ENCODE measurements at places on chromosomes 11 and 22.

- peak; percentile 12 for DNase-seq
These were observed 32.8 kb downstream of the PITPNB start for GRCh38 chr22:27885977-27886842.

DNA sequence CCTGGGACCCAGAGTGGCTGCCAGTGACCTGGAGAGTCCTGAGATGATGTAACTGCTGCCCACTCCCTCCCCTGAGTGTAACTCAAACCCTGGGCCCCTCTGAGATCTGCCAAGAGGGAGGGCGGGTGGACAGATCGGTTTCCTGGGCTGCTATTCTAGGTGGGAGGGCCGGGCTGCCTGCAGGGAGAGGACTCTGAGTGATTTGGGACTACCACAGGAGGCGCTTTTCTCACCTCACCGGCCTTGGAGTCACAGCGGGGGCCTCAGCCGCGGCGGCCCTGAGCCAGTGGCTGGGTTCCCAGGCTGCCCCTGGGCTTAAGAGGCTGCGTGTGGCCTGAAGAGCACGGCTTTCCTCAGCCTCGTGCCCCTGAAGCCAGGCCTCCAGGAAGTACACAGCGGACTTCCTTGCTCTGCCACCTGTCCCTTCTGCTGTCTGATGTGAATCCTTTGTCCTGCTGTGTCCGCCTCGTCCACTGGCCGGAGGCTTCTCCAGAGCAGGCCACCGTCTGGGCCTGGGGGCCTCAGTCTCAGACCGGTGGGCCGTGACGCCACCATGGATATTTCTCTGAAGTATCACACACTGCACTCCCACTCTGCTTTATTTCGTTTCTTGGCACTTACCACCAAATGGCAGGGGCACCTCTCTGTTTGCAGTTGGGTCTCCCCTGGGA is 11.5 kb downstream of the RELT start:
- no peak for DNase-seq

GRCh38 chr22:26648011-26648497 is 9.3 kb upstream of the MIAT start:
- DNase-seq = peak; percentile 99

DNA sequence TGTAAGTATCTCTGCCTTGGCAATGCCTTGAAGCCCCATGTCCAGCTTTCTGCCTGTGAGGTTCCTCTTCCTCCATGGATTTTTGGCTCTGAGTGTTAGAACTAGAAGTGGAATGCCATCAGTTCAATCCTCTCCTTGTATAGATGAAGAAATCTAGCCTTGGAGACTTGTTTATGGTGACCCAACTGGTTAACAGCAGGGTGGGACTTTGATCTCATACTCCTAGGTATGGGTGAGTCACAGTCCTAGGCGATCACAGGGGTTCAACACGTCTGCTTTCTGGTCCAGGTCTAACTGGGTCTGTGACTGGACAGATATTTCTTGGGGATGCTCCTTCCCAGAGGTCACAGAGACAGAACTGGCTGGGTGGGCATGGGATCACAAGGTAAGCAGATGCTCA is 9.2 kb upstream of the MTFP1 start:
- no peak for DNase-seq

DNA sequence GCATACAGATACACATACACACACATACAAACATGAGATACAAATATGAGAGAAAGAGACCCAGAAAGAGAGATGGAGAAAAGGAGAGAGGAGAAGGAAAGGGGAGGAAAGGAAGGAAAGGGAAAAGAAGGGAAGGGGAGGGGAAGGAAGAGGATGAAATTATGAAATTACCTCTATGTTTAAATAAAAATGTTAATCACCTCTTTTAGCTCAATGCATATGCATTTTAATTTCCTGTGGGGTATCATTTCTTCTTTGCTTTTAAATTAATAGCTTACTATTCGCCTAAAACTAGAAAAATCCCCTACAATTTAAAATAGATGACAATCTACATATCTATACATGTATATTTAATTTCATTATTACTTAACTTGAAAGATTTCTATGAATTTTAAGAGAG is 958.0 kb upstream of the CNTN5 start:
- no peak for DNase-seq

- DNase-seq = no peak
These were observed 35.0 kb upstream of the TP53I11 start for GRCh38 chr11:44985721-44986120.
